Hematopoietic multipotent progenitor cell treated with erythropoietin and hydrocortisone succinate and interleukin-3 and kit ligand, for 8 days (in vitro differentiated cells): ENCODE measurements at places on chromosomes 6 and 20.

- DNase-seq: no peak
Measured at GRCh38 chr6:41352907-41353306, 17.5 kb downstream of the NCR2 start.

GRCh38 chr6:39200498-39201020 lies 28.7 kb downstream of the KCNK5 start:
- no peak for DNase-seq

- DNase-seq: no peak
Measured at GRCh38 chr20:10463622-10464021, 28.5 kb downstream of the SLX4IP start.

DNA sequence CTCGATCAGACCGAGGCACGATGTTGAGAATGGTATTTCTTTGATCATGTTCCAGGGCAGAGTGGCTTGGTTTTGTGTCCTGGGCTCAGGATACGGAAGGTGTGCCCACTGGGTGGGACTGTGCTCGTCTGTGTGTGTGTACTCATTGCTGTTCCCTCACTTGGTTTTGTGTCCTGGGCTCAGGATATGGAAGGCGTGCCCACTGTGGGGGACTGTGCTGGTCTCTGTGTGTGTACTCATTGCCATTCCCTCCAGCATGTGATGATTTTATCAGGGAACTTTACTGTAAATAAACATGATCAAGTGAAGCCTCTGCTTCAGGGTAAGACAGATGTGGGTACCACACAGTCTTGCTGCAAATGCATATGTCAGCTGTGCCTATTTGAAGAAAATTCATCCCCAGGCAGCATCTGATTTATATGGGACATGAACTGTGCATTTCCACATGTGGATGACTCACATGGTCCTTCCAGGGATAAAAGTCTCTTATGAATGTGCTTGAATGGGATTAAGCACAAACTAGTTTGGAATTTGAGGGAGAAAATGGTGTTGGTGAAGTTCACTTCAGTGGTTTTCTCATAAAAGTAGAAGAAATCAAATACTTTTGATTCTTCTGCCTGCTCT lies 274.3 kb downstream of the QKI start:
- DNase-seq: no peak

- DNase-seq: peak; percentile 60
Measured at GRCh38 chr6:62285612-62286469, at the start of gene KHDRBS2. TSS of gene KHDRBS2 (minus strand) at chr6:62286225.

DNA sequence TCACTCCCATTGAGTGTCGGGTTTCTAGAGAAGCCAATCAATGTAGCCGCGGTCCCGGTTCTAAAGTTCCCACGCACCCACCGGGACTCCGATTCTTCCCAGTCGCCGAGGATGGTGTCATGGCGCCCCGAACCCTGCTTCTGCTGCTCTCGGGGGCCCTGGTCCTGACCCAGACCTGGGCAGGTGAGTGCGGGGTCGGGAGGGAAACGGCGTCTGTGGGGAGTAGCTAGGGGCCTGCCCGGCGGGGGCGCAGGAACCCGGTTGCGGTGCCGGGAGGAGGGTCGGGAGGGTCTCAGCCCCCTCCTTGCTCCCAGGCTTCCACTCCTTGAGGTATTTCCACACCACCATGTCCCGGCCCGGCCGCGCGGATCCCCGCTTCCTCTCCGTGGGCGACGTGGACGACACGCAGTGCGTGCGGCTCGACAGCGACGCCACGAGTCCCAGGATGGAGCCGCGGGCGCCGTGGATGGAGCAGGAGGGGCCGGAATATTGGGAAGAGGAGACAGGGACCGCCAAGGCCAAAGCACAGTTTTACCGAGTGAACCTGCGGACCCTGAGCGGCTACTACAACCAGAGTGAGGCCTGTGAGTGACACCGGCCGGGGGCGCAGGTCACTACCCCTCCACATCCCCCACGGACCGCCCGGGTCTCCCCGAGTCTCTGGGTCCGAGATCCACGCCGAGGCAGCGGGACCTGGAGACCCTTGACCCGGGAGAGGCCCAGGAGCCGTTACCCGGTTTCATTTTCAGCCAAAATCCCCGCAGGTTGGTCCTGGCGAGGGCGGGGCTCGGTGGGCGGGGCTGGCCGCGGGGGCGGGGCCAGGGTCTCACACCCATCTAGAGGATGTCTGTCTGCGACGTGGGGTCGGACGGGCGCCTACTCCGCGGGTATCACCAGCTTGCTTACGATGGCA lies 35.2 kb upstream of the HLA-G start:
- no peak for DNase-seq

DNA sequence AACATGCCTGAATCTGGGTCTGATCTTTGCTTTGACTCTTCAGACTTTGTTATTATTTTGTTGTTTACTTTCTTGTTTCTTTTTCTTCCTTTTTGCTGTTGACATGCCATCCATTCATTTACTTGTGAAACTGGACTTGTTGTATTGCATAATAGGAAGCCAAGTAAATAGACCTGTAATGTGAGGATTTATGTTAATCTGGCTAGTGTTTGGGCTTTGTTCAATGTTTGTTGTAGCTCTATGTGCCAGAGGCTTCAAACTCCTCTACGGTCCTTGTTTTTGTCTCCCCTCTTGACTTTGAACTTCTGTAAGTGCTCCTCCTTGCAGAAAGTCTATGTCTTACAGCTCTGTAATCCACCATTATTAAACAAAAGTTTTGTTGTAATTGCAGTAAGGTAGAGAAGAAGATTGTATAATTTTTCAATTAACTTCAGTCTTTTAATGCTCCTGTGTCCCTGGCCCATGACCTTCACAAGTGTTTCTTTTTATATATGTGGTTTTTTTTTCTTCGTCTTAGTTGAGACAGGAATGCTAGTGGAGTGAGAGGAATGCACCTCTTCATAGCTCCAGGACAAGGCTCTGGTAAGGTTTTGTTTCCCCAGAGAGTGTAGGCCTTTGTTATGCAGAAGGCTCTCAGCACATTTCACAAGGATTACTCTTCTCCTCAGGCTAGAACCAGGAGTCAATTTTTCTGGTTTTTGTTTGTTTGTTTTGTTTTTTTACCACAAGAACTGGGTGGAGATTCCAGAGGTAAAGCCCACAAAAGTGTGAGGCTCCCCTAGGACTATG lies 1061.8 kb upstream of the CITED2 start:
- DNase-seq: no peak

GRCh38 chr6:81063891-81064290 lies 688.6 kb downstream of the TENT5A start:
- DNase-seq: no peak

GRCh38 chr20:20184149-20184548 lies 131.8 kb downstream of the CFAP61 start:
- peak; percentile 37 for DNase-seq

- DNase-seq: peak; percentile 53
Measured at GRCh38 chr6:44920952-44921491, 407.1 kb upstream of the RUNX2 start.

DNA sequence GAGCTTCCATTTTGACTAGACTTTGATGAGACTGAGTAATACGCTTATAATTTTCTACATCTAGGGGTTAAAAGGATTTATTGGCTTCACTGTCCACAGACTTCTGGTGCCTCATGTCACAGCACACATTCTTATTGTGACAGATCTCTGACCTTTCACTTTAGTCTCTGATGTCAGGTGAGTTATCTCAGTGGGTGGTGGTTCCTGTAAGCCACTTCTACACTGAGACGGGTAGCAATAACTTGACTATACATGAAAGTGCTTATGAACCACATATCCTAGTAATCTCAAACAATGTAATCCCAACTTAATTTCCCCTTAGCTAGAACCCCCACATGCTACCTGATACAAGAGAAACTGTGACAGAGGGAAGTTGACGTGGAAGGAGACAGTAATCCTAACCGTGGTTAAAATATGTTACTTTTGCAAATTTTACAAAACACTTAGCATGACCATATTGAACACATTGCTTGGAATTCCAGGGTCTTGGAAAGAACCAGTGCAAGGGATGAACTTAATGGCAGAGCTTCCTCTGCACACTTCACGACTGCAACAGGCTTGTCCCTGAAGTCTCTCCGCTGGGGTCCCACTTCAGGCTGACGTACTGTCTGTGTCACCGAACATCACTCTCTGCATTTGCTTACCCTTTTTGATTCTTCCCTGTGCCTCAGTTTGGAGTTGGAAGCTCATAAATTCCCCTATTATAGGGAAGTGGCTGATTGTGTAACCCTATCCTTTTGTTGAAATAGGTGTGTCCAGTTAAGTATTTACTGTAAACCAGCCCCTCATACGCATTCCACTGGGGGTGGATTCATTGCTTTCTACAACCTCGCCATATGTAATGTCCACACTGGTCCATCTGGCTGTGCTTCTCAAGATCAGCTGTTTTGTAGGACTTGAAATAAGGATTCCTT lies 6.4 kb upstream of the TRIM40 start:
- no peak for DNase-seq

- DNase-seq: no peak
Measured at GRCh38 chr6:99885051-99885450, 109.0 kb downstream of the MCHR2 start.

- no peak for DNase-seq
Measured at GRCh38 chr20:38715646-38716045, 8.6 kb upstream of the SLC32A1 start.

GRCh38 chr6:109978174-109979032 lies at the start of gene GPR6:
TSS of gene GPR6 (plus strand) at chr6:109978311. CDS start at chr6:109979113, 802 bp downstream.
- DNase-seq: peak; percentile 61

DNA sequence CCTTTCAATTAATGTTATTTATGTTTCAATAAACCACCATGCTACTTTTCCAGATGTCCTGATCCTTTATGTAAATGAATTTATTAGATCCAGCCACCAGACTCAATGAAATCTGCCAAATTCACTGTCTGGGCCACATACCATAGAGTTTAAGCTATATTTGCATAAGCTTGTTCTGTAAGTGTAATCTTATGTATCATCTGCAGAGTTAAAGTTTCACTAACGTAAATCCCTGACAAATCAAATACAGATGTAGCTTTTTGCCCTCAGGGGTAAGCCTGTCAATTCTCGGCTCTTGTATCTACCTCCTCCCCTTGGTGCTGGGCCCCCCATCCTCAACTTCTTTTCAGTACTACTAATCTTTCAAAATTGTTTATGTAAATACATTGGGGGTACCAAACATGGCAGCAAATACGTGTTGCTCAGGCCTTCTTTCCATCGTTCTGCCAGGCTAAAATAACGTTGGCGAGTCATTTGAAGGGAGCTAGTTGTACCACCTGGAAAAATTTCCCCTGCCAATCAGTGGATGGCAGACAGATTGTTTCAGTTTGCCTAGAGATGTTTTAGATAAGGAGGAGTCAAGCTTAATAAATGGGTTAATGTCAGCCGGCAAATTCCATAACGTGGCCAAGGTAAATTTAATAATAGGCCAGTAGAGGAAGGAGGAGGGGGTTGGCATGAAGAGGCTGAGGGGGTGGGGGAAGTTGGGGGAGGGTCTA lies 79.6 kb downstream of the RPS12 start:
- no peak for DNase-seq

DNA sequence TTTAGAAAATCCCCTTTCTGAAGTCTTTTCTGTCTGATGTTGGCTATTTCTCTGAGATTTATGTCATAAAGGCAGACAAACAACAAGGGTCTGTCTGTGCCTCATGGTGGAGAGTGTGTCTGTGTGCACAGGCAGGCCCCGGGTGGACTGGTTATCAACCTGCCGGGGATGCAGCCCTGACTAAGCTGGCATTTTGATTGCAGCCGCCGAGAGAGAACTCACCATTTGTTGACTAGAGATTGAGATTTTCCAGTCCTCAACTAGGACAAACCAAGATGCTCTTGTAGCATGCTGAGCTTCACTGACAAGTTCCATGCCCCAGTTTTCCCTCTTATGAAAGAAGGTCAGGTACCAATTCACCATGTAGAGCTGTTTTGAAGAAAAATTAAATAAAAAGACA lies 363.6 kb upstream of the CNR1 start:
- no peak for DNase-seq

- no peak for DNase-seq
Measured at GRCh38 chr6:20364327-20364726, 37.4 kb upstream of the E2F3 start.

GRCh38 chr20:51987812-51988211 lies 185.5 kb upstream of the SALL4 start:
- DNase-seq: no peak

DNA sequence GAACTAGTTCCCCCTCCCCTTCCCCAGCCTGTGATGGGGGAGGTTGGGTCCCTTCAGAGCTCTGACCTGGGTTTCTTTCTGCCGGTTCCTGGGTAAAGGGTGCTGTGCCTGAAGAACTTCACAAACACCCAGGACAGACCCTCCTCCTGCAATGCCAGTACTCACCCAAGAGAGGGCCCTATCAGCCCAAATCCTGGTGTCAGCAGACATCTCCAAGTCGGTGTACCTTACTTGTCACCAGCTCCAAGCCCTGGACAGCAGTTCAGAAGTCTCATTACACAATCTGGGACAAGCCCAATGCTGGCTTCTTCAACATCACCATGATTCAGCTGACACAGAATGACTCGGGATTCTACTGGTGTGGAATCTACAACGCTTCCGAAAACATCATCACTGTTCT lies 467 bp downstream of the TREML4 start:
- DNase-seq: peak; percentile 22

- DNase-seq: peak; percentile 19
Measured at GRCh38 chr20:40265825-40266533, 423.1 kb downstream of the MAFB start.

DNA sequence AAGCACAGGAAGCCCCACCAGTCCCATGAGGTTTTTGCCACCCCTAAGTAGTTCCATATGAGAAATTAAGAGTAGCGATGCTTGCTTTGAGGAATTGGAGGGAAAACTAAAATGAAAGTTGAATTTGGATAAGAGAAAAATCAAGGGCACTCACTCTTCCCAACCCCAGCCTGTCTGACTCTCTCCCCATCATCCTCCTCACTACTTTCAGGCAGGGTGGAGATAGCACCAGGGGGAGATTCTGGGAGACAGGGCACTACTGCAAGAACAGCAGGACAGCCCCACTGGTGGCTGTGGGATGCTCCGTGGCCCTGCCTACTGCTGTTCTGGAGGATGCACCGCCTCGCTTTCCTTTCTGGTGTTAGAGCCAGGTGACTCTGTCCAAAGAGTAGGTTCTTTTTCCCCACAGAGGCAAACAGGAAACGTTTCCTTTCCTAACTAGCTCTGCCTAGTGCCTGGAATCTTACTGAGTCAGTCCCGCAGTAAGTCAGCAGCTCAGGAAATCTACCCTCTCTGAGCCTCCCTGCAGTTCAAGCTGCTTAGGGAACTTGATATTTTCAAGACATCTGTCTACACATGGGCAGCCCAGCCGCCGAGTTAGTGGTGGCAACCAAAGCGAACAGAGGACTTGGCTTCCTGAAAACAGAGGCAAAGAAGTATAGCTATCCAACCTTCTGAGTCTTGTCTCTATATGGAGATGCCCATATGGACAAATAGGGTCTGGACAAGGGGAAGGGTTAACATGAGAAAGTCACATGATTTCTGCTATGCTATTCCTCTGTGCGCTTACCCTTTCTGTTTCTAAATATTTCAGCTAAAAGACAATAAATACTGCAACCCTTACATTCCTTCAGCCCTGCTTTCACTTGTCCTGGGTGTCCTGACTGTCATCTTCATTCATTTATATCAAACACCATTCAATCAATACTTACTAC lies 11.4 kb downstream of the HLA-E start:
- no peak for DNase-seq

- DNase-seq: no peak
Measured at GRCh38 chr20:20076297-20077065, 24.1 kb downstream of the CFAP61 start.
